ENCODE measurements at places on chromosomes 11 and 22.

GRCh38 chr11:121038648-121039409, 14.9 kb downstream of the TBCEL start:
- H3K27ac ChIP-seq = peak overlapping the region; percentile 20
- no peak for DNase-seq
- H3K27me3 ChIP-seq = no peaks in the 10 kb centered on the region
- H3K4me1 ChIP-seq = peaks cover 6% of the 10 kb centered on the region

- DNase-seq = no peak
- no peak overlapping the region for H3K27ac ChIP-seq
- H3K4me1 ChIP-seq = peaks cover 2% of the 10 kb centered on the region
- H3K36me3 ChIP-seq = peaks cover 17% of the 10 kb centered on the region
- H3K27me3 ChIP-seq = no peaks in the 10 kb centered on the region
Measured at GRCh38 chr11:110272919-110273318, 23.5 kb downstream of the RDX start.

- H3K27me3 ChIP-seq = peaks cover 15% of the 10 kb centered on the region
- H3K36me3 ChIP-seq = no peaks in the 10 kb centered on the region
- no peak overlapping the region for H3K27ac ChIP-seq
- no peaks in the 10 kb centered on the region for H3K4me1 ChIP-seq
- DNase-seq = no peak
- H3K4me3 ChIP-seq = no peak overlapping the region
Measured at GRCh38 chr11:124541204-124541603, 2.2 kb downstream of the OR8B12 start.

GRCh38 chr11:19405966-19406365, 165.2 kb upstream of the E2F8 start:
- no peak overlapping the region for H3K27ac ChIP-seq
- H3K4me1 ChIP-seq = peaks cover 2% of the 10 kb centered on the region
- no peak overlapping the region for H3K4me3 ChIP-seq
- DNase-seq = no peak
- no peaks in the 10 kb centered on the region for H3K36me3 ChIP-seq
- H3K27me3 ChIP-seq = peaks cover 7% of the 10 kb centered on the region

- peaks cover 4% of the 10 kb centered on the region for H3K4me1 ChIP-seq
- peaks cover 9% of the 10 kb centered on the region for H3K27me3 ChIP-seq
- no peaks in the 10 kb centered on the region for H3K36me3 ChIP-seq
- no peak for DNase-seq
- no peak overlapping the region for H3K27ac ChIP-seq
Measured at GRCh38 chr11:12186701-12187100, 76.3 kb downstream of the MICAL2 start.

GRCh38 chr22:49991907-49992533, 20.5 kb downstream of the IL17REL start:
- H3K36me3 ChIP-seq = peaks cover 3% of the 10 kb centered on the region
- no peak overlapping the region for H3K4me3 ChIP-seq
- peaks cover 10% of the 10 kb centered on the region for H3K27me3 ChIP-seq
- DNase-seq = no peak
- no peak overlapping the region for H3K27ac ChIP-seq
- H3K4me1 ChIP-seq = peaks cover 3% of the 10 kb centered on the region

DNA sequence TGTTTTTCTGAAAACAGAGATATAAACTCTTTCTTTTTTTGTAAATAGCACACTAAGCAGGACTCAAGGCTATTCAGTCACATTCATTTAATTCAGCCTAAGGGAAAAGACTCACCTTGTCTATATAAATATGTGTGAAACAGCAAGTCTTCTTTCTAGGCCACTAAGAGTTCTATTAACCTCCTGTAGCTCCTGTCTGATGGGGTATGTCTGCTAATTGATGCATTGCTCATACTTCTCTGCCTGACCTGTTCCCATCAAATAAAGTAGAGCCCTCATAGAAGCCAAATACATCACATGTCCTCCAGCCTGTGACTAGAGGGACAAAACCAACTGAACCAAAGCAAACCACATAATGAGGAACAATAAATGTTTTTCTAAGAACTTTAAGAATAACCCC, 68.2 kb downstream of the MSANTD4 start:
- H3K4me3 ChIP-seq = no peak overlapping the region
- H3K4me1 ChIP-seq = no peaks in the 10 kb centered on the region
- no peak for DNase-seq
- H3K27ac ChIP-seq = no peak overlapping the region
- no peaks in the 10 kb centered on the region for H3K27me3 ChIP-seq
- H3K36me3 ChIP-seq = no peaks in the 10 kb centered on the region

DNA sequence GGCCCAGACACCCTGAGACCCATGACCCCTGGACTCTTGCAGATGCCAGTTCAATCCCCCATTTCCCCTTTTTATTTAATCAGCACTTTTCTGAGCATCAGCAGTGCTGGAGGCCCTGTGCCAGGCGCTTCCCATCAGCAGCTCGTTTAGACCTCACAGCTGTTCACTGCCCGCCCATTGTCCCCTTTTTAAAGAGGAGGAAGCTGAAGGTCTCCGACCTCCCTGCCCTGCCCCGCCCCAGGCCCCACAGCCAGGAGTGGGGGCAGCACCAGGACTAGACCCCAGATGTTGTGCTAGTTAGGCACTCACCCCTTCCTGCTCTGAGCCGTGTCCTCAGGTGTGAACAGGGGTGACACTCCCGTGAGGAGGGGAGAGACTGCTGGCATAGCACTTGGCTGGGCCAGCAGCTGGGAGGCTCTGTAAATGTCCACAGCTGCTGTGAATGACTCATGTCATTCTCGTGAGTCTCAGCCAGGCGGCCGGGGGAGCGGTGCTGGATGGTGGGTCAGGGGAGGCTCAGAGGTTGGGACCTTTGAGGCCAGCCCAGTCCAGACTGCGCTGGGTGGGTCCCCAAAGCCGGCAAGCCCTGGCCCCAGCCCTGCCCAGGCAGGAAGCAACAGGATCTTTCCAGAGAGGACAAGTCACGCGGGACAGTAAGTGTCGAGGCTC, 19.9 kb downstream of the EMID1 start:
- H3K36me3 ChIP-seq = no peaks in the 10 kb centered on the region
- no peaks in the 10 kb centered on the region for H3K4me1 ChIP-seq
- no peak overlapping the region for H3K27ac ChIP-seq
- H3K4me3 ChIP-seq = no peak overlapping the region

GRCh38 chr22:17143826-17144225, 15.3 kb downstream of the HDHD5 start:
- no peak for DNase-seq
- no peaks in the 10 kb centered on the region for H3K27me3 ChIP-seq
- peaks cover 24% of the 10 kb centered on the region for H3K36me3 ChIP-seq

- peaks cover 35% of the 10 kb centered on the region for H3K4me1 ChIP-seq
- peaks cover 27% of the 10 kb centered on the region for H3K36me3 ChIP-seq
- H3K27ac ChIP-seq = peak overlapping the region; percentile 95
- no peak for DNase-seq
- peak overlapping the region; percentile 52 for H3K4me3 ChIP-seq
- H3K27me3 ChIP-seq = no peaks in the 10 kb centered on the region
Measured at GRCh38 chr11:60454212-60454611, 1.4 kb upstream of the MS4A1 start.

GRCh38 chr22:49328630-49329405, 498.9 kb downstream of the BRD1 start:
- no peaks in the 10 kb centered on the region for H3K36me3 ChIP-seq
- no peak for DNase-seq
- H3K27me3 ChIP-seq = peaks cover 4% of the 10 kb centered on the region
- H3K4me3 ChIP-seq = no peak overlapping the region

DNA sequence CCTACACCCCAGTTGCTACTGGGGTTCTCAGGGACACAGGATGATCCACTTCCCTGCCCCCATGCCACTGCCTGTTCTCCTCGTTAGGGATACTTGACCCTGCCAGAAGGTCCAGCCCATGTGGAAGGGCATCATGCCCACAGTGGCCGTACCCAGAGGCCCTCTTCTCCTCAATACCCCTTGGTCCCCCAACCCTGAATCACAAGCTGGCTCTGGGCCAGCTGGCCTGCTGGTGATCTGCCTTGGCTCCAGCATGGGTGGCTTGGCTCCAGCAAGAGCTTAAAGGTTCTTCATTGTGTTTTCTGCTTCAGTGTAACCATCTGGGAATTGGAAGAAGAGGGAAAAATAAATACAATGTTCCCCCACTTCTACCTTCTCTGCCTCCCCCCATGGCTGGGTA, 11.1 kb upstream of the TPBGL start:
- no peaks in the 10 kb centered on the region for H3K4me1 ChIP-seq
- no peak overlapping the region for H3K27ac ChIP-seq
- DNase-seq = no peak
- H3K36me3 ChIP-seq = no peaks in the 10 kb centered on the region

DNA sequence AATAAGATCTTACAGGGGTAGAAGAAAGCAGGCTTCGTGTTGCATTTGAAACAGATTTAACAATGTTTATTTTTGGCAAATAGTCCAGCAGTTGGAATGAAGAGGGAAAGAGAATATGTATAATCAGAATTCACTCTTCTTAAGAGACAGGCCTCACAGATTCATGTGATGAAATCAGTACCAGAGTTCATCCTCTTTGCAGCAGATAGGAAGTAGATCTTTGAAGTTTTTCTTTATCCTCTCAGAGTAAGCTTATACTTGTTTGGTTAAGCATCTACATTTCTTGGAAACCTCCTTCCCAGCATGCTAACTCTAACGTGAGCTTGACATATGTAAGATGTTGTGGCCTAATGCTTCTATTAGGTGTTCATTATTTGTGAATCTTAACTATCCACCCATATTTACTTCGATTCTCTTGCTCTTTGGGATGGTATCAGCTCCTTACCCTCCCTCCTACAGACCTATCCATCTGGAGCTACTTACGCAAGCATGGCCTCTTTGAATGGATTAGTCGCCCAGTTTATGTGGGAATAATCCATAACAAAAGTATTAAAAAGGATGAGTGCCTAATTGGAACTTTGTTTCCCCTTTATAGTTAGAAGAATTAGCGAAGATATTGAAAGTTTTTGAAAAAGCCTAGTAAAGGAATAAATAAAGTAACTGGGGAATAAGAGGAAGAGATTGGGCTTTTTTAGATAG, 80.1 kb downstream of the PRMT3 start:
- H3K4me3 ChIP-seq = no peak overlapping the region
- DNase-seq = no peak
- peaks cover 32% of the 10 kb centered on the region for H3K36me3 ChIP-seq

DNA sequence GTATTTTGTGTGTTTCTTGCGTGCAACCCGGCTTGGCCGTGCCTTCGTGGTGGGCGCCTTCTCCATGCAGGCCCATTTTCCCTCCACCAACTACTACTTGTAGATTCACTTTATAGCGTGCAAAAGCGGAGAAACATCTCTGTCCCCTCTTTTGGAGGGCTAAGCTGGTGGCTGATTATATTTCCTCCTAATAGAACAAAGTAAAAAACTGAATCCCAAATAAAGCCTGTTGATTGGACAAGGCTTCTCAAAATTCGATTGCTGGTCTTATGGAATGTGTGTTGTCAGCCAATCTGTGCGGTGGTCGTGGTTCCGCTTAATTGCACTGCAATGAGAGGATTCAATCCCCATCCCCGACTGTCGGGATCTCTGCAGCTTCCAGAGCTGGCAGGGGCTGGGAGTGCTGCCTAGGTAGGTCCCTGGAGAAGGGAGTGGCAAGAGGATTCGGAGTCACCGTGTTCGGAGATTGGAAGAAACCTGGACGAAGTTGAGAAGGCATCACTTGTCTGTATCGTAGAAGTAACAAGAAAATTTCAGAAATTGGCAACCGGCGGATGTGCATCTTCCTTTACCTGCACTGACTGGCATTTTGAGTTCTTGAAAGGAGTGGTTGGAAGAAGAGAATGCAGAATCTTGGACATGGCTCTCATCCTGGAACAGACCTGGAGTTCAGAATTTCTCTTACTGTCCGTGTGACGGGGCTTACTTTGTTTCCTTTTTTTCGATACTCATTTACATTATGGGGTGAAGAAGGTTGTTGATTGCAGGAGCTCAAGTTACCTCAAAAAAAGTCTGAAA, 1.1 kb downstream of the HMGXB4 start:
- H3K27me3 ChIP-seq = no peaks in the 10 kb centered on the region
- H3K36me3 ChIP-seq = no peaks in the 10 kb centered on the region
- H3K4me1 ChIP-seq = peaks cover 16% of the 10 kb centered on the region
- peak overlapping the region; percentile 86 for H3K4me3 ChIP-seq
- DNase-seq = no peak
- H3K27ac ChIP-seq = peak overlapping the region; percentile 83

GRCh38 chr11:74937696-74938475, 11.0 kb downstream of the XRRA1 start:
- H3K4me3 ChIP-seq = no peak overlapping the region
- peaks cover 16% of the 10 kb centered on the region for H3K4me1 ChIP-seq
- no peaks in the 10 kb centered on the region for H3K27me3 ChIP-seq
- DNase-seq = no peak

GRCh38 chr11:43366677-43367076, 8.0 kb downstream of the TTC17 start:
- no peak overlapping the region for H3K4me3 ChIP-seq
- H3K4me1 ChIP-seq = peaks cover 32% of the 10 kb centered on the region
- H3K27me3 ChIP-seq = no peaks in the 10 kb centered on the region

DNA sequence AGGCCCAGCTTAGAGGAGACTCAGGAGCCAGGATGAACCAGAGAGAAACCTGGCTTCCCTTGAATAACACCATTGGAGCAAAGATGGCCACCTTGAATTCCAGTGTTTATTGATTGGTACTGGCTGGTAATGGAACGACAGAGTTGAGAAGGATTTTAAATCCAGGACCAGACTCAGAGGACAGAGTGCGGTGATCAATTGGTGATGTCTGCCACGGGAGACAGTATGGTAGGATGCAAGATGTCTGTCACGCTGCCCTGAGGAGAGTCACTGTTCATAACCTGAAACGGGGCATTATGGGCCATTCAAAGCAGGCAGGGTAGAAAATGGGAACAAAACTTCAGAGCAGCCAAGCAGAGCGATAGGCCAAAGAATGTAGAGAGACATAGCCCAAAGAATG, 55.4 kb upstream of the ISX start:
- peaks cover 8% of the 10 kb centered on the region for H3K27me3 ChIP-seq
- no peak for DNase-seq
- H3K36me3 ChIP-seq = no peaks in the 10 kb centered on the region
- no peak overlapping the region for H3K4me3 ChIP-seq
- no peak overlapping the region for H3K27ac ChIP-seq

- H3K27me3 ChIP-seq = no peaks in the 10 kb centered on the region
- peak within 1 kb of the TSS; percentile 38 for H3K27ac ChIP-seq
- peaks cover 29% of the 10 kb centered on the region for H3K4me1 ChIP-seq
- H3K4me3 ChIP-seq = peak within 1 kb of the TSS; percentile 75
- DNase-seq = peak; percentile 86
Measured at GRCh38 chr11:64971421-64972233, at the start of gene MAJIN. Gene MAJIN (minus strand): TSS chr11:64972108. CDS start chr11:64959405, 12,703 bp downstream.

GRCh38 chr11:126387857-126388256, 32.4 kb downstream of the ST3GAL4 start:
- H3K27me3 ChIP-seq = peaks cover 1% of the 10 kb centered on the region
- DNase-seq = no peak
- peaks cover 7% of the 10 kb centered on the region for H3K4me1 ChIP-seq
- no peak overlapping the region for H3K4me3 ChIP-seq
- H3K36me3 ChIP-seq = no peaks in the 10 kb centered on the region

DNA sequence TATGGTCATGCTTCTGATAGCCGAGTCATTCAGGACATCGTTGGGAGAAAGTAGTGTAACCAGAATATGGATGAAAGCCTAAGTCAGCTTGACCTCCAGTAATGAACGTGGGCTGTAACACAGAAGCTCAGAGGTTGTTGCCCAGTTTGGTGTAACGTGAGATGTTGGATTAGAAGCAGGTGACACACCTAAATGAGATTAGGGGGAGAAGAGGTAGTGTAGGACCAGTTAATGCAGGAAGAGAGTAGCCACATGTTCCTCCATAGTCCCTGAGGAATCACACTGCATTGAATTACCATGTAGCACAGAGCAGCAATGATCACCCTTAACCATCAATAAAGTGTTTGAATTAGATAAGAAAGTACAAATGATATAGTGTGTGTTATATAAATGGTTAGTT, 20.4 kb downstream of the FBXO7 start:
- H3K27ac ChIP-seq = no peak overlapping the region
- no peaks in the 10 kb centered on the region for H3K27me3 ChIP-seq
- H3K36me3 ChIP-seq = peaks cover 47% of the 10 kb centered on the region
- H3K4me3 ChIP-seq = no peak overlapping the region
- DNase-seq = no peak
- H3K4me1 ChIP-seq = peaks cover 2% of the 10 kb centered on the region

All from memory B cell (primary cell).